Posterior cingulate gyrus (tissue), 11 donors: ENCODE measurements at places on chromosomes 6 and 20.

GRCh38 chr6:52297433-52297832, 12.9 kb upstream of the MCM3 start:
- no peak for DNase-seq

GRCh38 chr20:13613917-13614316, 24.8 kb downstream of the TASP1 start:
- DNase-seq = no peak

DNA sequence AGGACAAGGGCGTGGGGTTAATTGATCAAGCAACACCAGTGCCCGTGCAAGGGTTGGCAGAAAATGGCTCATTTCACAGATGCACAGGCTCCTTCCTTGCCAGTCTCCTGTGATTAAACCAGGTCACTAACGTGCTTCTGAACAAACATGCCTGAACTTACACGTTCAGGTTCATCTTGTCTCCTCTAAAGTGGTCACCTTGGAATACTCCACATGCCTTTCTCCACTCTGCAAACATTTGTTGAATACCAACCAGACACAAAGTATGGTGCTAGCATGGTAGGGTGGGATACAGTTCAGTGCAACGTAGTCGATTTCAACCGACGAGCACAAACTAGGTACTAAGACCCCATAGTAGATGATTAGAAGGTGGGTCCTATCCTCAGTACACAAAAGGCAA, 72.6 kb upstream of the PTPRT start:
- no peak for DNase-seq

DNA sequence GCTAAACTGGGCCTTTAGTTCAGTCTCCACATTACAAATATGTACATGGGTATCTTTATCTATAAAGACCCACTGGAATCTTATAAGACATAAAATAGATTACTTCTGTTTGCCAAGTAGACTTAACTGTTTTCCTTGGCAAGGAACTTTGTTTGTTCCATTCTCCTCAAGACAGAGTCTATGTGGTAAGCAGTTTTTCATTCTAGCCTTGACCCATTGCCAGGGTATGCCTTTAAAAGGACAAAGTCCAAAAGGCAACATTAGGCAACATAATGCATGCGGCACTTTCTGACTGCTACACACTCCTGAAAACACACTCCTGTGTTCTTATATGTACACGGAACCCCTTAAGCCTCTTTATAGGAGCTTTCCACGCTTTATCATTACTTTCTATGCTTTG, 20.4 kb downstream of the VNN1 start:
- no peak for DNase-seq

- no peak for DNase-seq
Observed at GRCh38 chr20:19690462-19690861, 67.6 kb upstream of the RIN2 start.

DNA sequence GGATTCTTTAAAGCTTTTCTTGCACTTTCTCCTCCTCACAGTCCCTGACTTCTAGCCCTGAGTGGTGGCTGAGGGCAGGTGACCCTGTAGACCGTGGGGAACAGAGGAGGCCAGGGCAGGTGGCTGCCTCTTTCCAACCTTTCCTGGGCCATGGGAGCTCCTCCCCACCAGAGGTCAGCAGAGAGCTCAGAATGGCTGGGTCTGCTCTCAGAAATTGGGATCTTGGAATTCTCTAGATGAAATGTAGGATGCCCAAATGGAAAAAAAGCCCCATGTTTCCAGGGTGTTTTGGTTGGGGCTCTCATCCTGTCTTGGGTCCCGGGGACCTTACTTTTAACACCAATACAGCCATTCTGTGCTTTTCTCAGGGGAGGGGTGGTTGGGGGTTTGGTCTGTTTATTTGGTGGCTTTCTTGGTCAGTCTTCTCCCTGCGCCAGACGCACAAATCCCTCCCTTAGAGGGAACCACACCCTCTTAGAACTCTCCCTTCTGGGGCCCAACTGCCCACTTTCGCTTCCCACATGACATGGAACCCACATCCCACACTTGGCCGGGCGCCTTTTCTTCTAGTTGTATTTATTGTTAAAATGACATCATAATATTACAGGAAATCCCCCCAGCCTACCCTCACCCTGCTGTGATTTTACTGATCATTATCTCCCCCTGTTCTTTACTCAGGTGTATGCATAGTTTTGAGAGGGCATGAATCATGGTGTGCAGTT, 17.9 kb downstream of the GNAS start:
- peak; percentile 72 for DNase-seq

DNA sequence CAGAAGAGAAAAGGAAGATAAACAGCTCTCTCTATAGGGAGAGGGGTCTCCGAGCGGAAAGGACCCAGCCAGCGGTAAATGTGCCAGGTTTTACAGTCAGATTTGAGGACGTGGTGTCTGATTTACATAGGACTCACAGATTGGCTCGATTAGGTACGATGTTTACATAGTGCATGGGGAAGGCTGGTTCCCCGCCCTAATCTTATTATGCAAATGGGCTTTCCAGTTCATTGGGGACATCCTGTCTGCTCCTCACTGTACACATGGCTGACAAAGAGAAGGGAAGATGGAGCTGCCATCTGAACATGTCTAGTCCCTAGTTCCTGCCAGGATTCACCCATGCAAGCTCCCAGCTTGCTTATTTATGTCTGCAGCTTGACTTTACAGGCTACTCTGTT, 119.9 kb downstream of the RNF144B start:
- DNase-seq = no peak

- DNase-seq = no peak
Observed at GRCh38 chr6:73691512-73691911, 4.5 kb upstream of the CD109 start.

- DNase-seq = peak; percentile 54
Observed at GRCh38 chr6:36967757-36968156, 13.2 kb downstream of the PI16 start.

- no peak for DNase-seq
Observed at GRCh38 chr6:141133346-141133745, 999.4 kb upstream of the GJE1 start.

DNA sequence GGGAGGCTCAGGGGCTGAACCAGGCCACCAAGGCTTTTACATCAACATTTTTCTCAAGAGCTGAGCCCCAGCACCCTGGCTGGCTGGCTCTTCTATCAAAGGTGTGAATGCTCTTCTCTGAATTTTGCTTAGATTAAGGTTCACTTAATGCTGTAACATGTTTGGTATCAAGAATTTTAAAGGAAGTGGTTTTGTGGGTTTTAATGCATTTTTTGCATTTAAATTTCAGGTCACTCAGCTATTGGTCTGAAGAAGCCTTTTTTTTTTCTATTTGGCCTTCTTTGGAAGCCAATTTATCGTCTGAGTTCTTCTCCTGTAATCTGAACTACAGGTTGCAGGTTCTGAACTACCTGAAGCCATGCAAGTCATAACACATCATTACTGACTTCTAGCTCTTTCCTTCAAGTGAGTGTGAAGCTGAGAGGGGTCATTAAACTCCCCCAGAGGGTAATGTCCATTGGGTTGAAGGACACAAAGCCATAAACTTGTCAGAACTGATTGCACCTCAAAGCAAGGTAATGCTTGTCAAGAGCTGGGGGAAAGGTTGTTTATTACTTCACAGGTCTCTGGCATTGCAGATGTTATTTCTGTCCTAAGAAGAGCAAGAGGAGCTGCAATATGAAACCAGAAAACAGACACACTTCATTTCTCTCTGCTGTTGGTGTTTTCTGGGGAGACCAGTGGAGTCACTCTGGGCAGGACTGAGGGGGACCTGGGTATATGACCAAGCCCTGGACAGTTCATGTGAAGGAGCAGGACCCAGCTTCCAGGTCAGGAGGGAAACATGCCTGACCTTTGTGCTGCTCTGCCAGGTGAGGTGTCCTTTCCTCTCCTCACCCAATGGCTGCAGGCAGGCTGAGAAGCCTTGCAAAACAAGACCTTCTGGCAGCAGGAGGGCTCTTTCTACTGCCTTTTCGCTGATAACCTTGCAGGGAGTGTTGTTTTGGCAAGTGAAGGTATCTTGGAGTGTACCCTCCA, 26.1 kb upstream of the NEDD9 start:
- DNase-seq = no peak

- DNase-seq = no peak
Observed at GRCh38 chr20:52469128-52469527, 277.5 kb upstream of the ZFP64 start.

GRCh38 chr6:53439556-53439955, 90.8 kb upstream of the ELOVL5 start:
- no peak for DNase-seq

GRCh38 chr6:53119772-53120409, 28.8 kb downstream of the GCM1 start:
- DNase-seq = no peak

- DNase-seq = no peak
Observed at GRCh38 chr6:28988536-28989311, 16.4 kb downstream of the ZNF311 start.

- DNase-seq = no peak
Observed at GRCh38 chr6:31352683-31353383, 4.1 kb downstream of the HLA-B start.

- no peak for DNase-seq
Observed at GRCh38 chr6:53982366-53983050, 128.7 kb upstream of the MLIP start.

GRCh38 chr6:164690241-164690640, 619.2 kb downstream of the C6orf118 start:
- DNase-seq = peak; percentile 43

GRCh38 chr6:107662333-107662732, 161.8 kb downstream of the SCML4 start:
- peak; percentile 71 for DNase-seq

GRCh38 chr20:18678549-18679419, 90.9 kb downstream of the DTD1 start:
- DNase-seq = no peak

DNA sequence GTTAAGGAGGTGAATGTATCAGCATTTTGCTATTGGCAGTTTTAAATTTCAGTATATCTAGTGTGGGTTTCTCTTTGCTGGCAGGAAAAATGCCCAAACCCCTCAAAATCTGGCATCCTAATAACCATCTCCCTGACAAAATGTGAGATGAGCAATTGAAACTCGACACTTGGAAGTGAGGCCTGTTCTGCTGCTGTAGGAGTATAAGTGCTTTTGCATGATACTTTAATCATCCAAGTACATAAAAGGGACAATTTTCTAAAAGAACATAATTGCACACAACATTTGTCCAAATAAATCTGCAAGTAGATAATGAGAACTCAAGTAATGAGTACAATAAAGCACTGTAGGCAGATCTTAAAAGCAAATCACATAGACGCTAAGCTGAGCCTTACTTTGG, 36.5 kb downstream of the LAMP5 start:
- DNase-seq = no peak

DNA sequence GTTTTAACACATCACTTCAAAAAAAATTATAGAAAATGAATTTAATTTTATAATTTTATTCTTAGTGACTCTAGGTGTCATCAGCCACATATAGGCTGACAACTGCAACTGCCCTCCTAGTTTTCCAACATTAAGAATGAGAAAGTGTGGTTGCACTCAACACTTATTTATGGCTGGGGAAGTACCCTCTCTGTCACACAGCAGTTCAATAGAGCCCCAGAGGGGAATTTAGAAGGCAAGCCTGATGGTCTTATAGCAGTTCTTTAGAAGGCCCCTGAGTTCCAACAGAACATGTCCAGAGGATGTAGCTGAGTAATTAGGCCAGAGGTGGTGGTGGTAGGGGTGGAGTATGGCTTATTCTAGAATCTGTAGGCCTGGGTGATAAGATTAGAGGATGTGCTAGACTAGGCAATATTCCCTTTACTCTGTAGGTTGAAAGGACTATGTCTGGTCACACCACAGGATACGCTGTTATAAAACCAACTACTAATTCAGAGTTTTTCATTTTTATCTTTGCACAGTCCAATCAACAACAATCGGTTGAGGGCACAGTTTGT, 226.5 kb upstream of the CITED2 start:
- DNase-seq = no peak

GRCh38 chr20:53793783-53794383, 200.2 kb upstream of the ZNF217 start:
- DNase-seq = no peak

- no peak for DNase-seq
Observed at GRCh38 chr6:56073315-56073714, 174.1 kb downstream of the COL21A1 start.

DNA sequence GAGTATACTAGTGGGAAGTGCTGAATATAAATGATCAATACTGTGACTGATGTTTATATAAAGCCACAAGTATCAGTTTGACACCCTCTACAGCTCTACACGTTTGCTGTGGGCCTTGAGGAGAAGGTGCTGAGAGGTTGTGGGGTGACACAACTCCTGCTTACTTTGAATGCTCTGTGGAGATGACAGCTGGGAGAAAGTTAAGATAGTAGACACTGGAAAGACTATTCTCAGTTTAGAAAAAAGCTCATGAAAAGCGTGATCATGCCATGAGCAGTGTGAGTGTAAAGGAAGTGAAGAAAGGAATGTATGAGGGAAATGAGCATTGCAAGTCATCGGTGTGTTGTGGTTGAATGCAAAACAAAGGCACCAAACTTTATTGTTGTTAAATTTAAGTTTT, 215.8 kb downstream of the UTRN start:
- no peak for DNase-seq

DNA sequence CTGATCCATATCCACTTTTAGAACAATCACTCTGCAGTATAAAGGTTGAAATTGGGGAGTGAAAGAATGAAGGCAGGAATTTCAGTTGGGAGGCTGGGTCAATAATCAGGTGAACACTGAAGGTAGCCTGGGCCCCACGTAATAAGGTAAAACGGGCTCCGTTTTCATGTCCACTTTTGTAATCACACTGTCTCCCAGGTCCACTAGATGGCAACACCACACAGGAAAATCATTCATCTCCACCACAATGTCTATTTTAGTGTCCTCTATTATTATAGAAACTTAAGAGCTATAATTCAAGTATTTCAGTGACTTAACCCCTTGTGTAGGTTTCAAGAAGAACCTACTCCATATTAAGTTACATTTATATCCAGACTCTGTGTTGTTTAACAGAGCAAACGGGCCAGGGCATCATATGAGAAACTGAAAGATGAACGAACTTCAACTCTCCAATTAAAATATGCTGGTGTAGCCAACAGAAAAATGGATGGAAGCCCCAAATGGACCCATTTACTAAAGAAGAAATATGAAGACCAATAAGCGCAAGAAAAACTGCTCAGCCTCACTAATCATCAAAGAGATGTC, 45.9 kb upstream of the MC3R start:
- no peak for DNase-seq

DNA sequence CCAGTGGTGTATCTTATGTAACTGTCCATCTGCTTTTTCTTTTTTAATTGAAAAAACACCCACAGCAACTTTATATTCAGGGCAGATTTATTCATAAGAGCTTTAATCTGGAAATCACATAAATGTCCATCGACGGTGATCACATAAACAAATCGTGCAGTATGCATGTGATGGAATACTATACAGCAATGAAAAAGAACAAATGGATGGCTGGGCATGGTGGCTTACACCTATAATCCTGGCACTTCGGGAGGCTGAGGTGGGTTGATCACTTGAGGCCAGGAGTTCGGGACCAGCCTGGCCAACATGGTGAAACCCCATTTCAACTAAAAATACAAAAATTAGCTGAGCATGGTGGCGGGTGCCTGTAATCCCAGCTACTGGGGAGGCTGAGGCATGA, 39.1 kb downstream of the VSTM2L start:
- no peak for DNase-seq

- DNase-seq = no peak
Observed at GRCh38 chr6:89612121-89612520, 26.4 kb downstream of the LYRM2 start.

- DNase-seq = no peak
Observed at GRCh38 chr20:60246751-60247150, 288.5 kb downstream of the CDH26 start.

- DNase-seq = no peak
Observed at GRCh38 chr6:12313992-12314589, 23.9 kb downstream of the EDN1 start.

- no peak for DNase-seq
Observed at GRCh38 chr6:11427723-11428245, 109.8 kb upstream of the TMEM170B start.
